Fibroblast of mammary gland (primary cell): ENCODE measurements at places on chromosomes 2 and 18.
A peak's percentile ranks its signal among the peaks of the same experiment; 100 is the strongest.

DNA sequence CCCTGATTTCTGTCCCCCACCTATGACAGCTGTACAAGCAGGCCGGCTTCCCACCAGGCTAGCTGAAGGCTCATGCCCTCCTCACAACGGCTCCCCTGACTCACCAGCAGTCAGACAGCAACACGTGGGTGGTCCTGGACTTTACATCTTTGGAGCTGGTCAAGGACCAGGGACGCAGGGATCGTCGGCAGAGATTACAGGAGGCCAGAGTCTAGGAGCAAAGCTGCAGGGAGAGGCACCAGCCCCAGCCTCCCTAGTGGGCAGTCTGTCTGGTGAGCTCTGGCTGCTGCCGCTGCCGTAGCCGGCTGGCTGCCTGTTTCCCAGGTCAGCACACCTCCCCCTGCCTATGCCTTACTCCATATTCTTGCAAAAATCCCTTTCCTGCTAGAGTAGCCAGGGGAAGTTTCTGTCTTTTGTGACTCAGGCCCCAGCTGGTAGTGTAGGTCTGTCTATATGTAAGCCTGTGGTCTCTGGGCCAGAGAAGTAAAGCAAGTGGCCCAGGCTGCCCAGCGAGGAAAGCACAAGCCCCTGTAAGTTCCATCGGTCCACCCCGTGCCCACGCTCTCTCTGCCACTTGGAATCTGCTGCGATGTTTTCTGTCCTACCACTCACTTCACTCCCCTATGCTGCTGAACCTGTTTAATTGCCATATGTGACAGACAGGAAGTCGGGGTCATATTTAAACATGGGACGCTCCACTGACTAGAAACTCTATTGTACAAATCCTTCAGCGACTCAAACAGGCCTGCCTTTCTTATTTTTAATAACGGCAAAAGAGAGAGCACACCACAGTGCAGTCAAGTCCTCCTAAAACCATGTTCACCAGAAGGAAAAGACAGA is 2.4 kb upstream of the ARHGEF4 start:
- peak; percentile 6 for DNase-seq

DNA sequence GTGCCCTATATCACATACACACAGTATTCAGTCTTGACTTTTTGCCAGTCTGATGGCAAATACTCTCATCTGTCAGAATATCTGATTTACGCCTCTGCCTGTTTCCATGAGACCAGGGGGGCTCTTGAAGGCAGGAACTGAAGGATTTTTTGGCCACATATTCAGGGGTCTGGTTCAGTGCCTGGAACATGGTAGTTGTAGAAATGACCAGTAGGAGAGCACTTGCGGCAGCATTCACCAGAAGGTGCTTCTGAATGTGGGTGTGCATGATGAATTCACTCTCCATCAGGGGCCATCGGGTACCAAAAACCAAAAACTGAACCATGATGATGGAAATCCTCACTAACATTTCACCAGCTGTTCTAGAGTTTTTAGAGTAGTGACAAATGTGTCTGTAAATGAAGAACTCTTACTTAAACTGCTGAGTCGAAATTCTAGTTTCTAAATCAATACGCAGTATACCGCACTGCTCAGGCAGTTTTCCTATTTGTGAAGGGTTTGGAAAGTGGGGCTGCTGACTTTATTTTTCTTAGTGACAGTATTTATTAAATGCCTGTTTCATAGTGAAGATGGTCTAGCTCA is 54.6 kb downstream of the MERTK start:
- no peak for DNase-seq

- no peak for DNase-seq
Observed at GRCh38 chr2:30255466-30256408, 24.4 kb downstream of the LBH start.

GRCh38 chr2:108220191-108220590 is 19.6 kb upstream of the SULT1C3 start:
- no peak for DNase-seq

- DNase-seq, result no peak
Observed at GRCh38 chr2:144466637-144467036, 53.3 kb downstream of the ZEB2 start.

DNA sequence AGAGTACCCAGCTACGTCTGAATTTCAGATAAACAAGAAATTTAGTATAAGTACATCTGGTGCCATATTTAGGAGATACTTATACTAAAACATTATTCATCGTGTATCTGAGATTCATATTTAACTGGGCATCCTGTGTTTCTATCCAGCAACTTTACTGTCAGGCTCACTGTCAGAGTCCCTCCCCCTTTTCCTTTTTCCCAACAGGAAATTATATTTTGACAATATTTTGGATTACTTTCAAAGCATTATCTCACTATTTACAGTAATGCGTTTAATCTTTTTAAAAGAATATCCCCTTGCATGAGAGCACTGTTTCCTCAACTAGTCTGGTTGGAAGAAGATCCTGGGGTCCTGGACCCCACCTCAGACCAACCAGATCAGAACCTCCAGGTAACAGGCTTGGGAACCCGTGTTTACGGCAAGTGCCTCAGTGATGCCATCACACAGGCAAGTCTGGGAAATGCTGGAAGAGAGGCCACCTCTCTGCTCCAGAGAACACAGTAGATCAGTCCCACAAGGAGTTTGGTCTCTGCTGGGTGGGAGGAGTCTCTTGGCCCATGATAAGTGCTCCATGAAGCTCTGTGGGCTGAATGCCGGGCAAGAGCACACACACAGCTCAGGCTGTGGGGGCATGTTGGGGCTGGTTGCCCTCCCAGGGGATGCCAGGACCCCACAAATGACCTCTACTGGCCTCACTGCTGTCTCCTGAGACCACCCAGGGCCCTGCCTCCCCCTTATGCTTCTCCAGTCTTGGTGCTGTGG is 84.2 kb upstream of the UXS1 start:
- no peak for DNase-seq

DNA sequence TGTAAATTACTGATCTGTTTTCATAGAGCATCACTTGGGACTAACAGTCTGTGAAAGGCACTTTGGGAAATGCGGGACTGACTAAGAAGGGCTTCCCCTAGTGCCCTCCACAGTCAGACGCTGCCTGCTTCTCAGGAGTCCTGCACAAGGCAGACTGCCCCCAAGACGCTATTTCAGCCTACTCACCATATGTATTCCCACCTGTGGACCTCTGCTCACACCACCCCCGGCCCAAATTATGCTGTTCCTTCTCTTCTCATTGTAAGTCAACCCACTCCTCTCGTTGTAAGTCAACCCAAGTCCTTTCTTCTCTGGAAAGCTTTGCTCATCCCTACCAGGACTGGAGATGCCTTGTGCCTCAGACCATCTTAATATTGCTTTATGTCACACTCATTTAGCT is 175.3 kb downstream of the GFPT1 start:
- DNase-seq, result no peak

DNA sequence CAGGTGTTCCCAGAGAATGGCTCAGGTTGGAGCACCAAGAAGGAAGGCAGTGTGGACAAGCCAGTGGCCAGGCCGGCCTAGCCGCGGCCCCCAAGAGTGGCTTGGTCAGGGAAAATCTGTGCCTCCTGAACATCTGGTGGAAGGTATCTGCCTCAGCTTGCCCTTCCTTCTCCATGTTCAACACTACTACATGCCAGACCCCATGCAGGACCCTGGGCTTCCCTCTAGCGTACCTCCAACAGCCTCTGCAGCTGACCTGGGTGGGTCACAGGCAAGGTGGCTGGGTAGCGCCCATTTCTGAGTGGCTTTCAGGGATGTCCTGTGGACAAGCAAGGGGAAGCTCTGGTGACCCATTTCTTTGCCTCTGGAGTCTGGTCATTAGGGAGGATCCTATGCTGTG is 7.7 kb downstream of the WNT10A start:
- DNase-seq, result no peak

DNA sequence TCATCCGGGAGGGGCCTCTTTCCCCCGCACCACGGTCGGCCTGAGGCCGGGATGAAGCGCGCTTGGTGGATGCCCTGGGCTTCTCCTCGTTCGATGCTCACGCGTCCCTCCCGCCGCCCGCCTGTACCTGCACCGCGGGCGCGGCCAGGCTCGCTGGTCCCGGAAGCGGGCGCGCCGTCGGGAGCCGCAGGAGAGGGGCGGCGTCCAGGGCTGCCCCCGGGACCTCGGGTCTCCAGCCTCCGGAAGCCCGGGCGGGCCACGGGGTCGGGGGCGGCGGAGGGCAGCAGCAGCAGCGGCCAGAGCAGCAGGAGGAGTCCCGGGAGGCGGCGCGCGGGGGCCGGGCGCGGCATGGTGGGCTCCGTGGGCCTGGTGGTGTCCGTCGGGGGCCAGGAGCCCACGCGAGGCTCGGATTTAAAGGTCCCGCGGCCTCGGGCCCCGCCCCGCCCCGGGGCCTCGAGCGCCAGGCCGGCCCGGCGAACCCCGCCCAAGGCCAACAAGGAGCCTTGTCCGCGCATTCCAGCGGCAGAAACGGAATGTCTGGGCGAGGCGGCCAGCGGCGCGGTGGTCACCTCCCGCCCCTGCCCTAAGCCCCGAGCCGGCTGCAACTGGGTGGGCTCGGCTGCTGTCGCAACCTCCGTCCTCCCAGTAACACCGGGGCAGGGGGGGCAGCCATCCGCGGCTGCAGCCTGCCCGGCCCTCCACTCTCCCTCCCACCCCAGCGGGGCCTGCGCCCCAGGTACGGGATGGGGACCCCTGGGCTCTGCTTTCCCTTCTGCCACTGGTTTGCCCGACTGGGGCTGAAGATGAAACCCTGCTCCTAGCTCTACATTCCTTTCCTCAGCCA is at the start of gene MATN3:
Gene MATN3, minus strand, starts transcription at position 387 of the 844 bp plus-strand sequence. Its CDS starts 37 bp downstream, at position 350.
- DNase-seq, result no peak

DNA sequence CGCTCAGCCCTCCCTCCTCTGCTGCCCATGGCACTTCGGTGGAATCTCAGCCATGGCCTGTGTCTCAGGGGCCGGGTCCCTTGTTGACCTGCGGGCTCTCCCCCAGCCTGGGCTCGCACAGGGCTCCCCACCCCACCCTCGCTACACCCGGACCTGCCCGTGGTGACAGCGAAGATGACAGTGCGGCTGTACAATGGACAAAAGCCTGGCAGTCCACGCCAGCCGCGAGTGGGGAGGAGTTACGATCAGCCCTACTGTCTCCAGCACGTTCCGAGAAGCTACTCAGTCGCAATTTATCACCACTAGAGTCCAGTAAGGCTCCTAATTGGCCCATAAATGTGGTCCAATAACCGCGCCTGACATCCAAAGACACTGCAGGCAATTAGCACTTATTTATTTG is 31.6 kb downstream of the GBX2 start:
- no peak for DNase-seq

DNA sequence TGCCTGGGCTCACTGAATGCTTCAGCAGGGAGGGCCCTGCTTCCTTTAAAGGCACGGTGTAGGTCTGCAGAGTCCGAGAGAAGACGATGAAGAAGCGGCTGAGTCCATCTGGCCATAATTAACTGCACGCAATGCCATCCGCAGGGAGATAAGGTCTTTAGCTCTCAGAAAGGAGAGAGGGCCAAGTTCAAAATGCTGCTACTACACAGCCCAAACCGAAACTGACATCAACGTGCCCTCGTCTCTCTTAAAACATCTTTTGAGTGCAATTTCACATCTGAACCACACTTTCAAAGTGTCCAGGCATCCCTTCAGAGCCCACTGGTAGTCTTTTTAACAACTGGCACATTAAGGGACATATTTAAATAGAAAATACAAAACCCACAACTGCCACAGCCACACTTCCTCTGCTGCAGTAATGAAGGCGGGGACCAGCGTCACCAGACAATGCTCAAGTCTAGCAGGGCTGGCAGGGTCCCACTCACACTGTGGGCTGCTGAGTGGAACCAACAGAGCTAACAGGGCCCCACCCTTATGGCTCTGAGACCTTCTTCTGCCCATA is 35.8 kb downstream of the ST3GAL5 start:
- peak; percentile 24 for DNase-seq

- DNase-seq, result no peak
Observed at GRCh38 chr18:59833785-59834184, 66.0 kb upstream of the PMAIP1 start.

GRCh38 chr2:84899304-84900204 is 5.9 kb upstream of the TMSB10 start:
- no peak for DNase-seq

GRCh38 chr2:217996361-217996760 is 6.4 kb downstream of the TNS1 start:
- DNase-seq, result peak; percentile 97

DNA sequence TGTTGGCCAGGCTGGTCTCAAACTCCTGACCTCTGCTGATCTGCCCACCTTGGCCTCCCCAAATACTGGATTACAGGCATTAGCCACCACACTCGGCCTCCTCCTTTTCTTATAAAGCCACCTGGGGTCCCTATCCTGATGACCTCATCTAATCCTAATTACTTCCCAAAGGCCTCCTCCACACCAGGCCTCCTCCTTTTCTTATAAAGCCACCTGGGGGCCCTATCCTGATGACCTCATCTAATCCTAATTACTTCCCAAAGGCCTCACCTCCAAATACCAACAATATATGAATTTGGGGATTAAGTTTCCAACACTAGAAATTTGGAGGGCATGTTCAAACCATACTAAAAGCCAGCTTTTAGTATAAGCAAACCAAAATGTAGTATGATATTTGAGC is 9.7 kb upstream of the RMC1 start:
- no peak for DNase-seq

DNA sequence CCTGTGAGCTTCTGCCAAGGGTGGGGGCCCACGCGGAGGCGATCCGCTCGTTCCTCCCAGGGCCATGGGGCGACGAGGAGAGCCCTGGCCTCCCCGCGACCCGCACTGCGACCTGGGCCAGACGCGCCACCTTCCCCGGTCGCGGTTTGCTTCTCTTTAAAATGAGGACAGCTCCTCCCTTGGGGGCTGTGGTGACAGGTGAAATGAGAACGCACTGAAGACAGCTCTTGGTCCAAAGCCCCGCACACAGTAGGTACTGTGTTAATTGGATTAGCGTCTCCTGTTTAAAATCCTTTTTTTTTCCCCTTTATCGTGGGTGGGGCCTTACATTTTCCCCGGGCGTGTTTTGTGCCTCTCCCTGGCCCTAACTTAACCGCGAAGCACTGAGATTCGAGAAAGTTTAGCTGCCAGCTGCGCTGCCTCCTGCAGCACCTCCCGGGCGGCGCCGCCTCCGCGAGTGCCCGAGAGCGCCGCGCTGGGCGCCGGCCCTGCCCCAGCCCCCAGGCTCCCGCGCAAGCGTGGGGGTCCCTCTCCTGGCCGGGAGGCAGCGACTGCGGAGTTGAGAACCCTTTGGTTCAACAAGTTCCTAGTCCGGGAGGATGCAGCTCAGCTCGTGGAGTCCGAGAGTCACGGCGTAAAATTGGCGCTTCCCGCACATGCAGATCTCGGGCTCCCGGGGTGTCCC is 1.1 kb downstream of the HPCAL1 start:
- peak; percentile 54 for DNase-seq

DNA sequence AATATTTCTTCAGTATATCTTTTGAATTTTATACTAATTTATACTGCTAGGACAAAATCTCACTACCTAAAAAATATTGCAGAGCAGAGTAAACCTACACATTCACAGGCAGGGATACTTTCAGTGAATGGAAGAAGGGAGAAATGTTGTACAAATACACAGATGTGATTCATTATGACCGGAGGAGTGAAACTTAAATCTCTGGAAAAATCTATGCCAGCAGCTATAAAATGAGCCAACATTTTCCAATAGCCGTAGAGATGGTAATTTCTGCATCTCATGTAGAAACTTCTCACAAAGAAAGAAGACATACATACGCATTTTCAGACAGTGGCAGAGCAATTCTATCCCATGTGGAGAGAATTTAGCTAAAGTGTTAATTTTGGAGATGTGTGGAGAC is 54.8 kb downstream of the KCNS3 start:
- no peak for DNase-seq

- DNase-seq, result no peak
Observed at GRCh38 chr2:61463769-61464475, 7.0 kb downstream of the USP34 start.
